ENCODE measurements at places on chromosomes 2 and 18. TPM values are rescaled to one million over a fixed set of nuclear protein-coding genes. Genes with fewer than 3 reads are reported as not detected.
A peak's percentile ranks its signal among the peaks of the same experiment; 100 is the strongest.

COL3A1 gene
- polyA plus RNA-seq, result not detected

GRCh38 chr2:75792146-75792545 lies 81.4 kb upstream of the GCFC2 start:
- no peaks in the 10 kb centered on the region for H3K4me1 ChIP-seq
- H3K4me3 ChIP-seq, result no peak overlapping the region
- H3K36me3 ChIP-seq, result no peaks in the 10 kb centered on the region
- H3K27ac ChIP-seq, result no peak overlapping the region
- H3K27me3 ChIP-seq, result peaks cover 12% of the 10 kb centered on the region

ALK gene
- polyA plus RNA-seq, result not detected

DNA sequence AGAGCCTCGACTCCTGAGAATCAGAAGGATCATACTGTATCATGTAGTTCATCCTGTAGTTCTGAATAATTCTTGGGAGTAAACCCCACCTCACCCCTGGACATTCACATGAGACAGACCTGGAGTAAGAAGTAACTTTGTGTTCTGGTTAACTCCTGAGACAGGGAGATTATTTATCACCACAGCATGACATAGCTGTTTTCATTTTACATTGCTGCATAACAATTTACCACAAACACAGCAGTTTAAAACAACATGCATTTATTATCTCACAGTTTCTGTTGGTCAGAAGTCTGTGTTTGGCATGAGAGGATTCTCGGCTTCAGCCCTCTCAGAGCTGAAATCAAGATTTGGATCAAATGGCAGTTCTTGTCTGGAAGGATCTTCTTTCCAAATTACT lies 855.8 kb upstream of the FANCL start:
- H3K36me3 ChIP-seq, result peaks cover 11% of the 10 kb centered on the region
- DNase-seq, result no peak
- H3K27me3 ChIP-seq, result peaks cover 8% of the 10 kb centered on the region
- H3K4me1 ChIP-seq, result no peaks in the 10 kb centered on the region

DNA sequence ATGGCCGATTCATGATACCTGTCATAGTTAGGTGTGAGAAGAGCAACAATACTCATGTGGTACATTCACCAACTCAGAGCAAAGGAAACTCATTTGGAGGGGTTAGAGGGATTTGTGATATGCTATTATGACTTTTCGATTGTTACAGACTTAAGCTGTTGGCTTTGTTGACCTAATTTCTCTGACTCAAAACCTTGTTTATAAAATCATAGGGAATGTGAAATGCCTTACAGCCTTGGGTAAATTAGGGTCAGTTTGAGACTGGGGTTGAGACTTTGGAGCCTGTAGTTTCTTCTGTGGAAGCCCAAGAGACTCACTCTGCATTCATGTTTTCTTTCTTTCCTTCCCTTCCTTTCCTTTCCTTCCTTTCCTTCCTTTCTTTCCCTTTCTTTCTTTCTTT lies 261.9 kb downstream of the LRRTM1 start:
- H3K27ac ChIP-seq, result no peak overlapping the region
- H3K4me3 ChIP-seq, result no peak overlapping the region
- no peaks in the 10 kb centered on the region for H3K27me3 ChIP-seq
- no peaks in the 10 kb centered on the region for H3K36me3 ChIP-seq
- no peaks in the 10 kb centered on the region for H3K4me1 ChIP-seq

GRCh38 chr18:79457239-79457638 lies 61.5 kb downstream of the NFATC1 start:
- H3K36me3 ChIP-seq, result no peaks in the 10 kb centered on the region
- peaks cover 31% of the 10 kb centered on the region for H3K4me1 ChIP-seq
- H3K27ac ChIP-seq, result peak overlapping the region; percentile 76
- H3K27me3 ChIP-seq, result no peaks in the 10 kb centered on the region
- no peak overlapping the region for H3K4me3 ChIP-seq
- no peak for DNase-seq

DNA sequence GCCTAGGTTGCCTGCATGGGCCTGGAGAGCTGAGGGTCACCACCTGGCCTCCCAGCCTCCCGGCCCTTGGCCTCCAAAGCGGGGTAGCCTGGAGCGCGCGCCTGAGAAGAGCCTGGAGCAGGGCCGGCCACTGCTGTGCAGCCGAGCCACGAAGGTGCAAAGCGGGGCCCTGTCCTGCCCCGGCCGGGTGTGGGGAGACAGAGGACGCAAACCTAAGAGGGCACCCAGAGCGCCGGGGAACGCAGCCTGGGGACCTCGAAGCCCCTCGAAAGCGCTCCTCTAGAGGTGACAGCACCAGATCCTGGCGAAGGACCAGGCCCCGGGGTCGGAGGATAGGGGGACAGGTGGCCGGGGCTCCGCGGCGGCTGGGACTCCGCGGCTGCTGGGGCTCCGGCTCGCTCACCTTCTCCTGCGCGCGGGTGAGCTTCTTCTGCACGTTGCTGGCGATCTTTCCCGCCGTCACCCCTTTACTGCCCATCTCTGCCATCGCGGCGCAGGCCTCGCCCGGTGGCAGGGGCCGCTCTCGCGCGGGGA lies 430 bp downstream of the BIN1 start:
- no peaks in the 10 kb centered on the region for H3K36me3 ChIP-seq
- H3K4me3 ChIP-seq, result peak overlapping the region; percentile 98
- DNase-seq, result no peak
- peaks cover 10% of the 10 kb centered on the region for H3K4me1 ChIP-seq
- peaks cover 18% of the 10 kb centered on the region for H3K27me3 ChIP-seq
- no peak overlapping the region for H3K27ac ChIP-seq

GRCh38 chr2:236706288-236706687 lies 136.7 kb downstream of the ACKR3 start:
- H3K27me3 ChIP-seq, result peaks cover 9% of the 10 kb centered on the region
- DNase-seq, result no peak
- H3K4me1 ChIP-seq, result no peaks in the 10 kb centered on the region

DNA sequence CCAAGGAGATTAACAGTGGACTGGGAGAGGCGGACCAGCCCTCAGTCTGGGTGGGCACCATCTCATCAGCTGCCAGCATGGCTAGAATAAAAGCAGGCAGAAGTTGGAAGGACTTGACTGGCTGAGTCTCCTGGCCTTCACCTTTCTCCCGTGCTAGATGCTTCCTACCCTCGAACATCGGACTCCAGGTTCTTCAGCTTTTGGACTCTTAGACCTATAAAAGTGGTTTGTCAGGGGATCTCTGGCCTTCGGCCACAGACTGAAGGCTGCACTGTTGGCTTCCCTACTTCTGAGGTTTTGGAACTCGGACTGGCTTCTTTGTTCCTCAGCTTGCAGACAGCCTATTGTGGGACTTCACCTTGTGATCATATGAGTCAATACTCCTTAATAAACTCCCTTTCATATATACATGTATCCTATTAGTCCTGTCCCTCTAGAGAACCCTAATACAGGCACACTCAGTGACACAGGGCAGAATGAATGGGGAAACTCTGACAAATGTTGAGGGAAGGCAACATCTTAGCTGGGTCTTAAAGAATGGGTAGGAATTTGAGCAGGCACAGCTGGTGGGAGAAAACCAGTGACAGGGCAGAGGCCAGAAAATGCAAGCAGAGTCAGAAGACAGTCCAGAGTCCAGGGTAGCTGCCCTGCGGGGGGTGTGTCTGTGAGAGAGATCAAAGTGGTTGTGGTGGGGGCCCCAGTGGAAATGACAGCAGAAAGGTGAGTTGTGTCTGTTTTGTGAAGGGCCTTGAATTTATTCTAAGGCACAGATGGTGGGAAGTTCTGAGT lies 108.1 kb upstream of the CD302 start:
- no peak for DNase-seq
- H3K27ac ChIP-seq, result peak overlapping the region; percentile 81
- peak overlapping the region; percentile 94 for H3K4me3 ChIP-seq
- peaks cover 23% of the 10 kb centered on the region for H3K4me1 ChIP-seq
- H3K27me3 ChIP-seq, result no peaks in the 10 kb centered on the region

Data from naive B cell (primary cell).